ENCODE measurements at places on chromosomes 7 and 10.

DNA sequence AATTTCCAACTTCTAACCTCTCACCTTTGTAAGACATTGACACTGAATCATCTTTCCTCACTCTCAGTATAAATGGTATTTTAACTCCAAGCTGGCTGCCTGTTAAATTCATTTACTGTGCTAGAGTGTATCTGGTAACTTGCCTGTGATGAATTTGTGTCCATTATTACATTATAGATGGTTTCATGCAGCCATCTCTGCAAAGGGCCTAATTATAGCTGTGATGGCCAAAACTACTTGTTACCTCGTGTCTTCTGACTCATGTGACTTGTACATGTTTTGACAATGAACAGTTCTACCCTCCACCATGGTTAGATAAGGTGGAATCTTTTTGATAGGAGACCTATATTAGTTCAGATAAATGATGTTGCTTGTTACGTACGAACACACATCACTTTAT is 392.0 kb downstream of the PAXIP1 start:
- DNase-seq, result no peak

- DNase-seq, result no peak
Measured at GRCh38 chr10:51896849-51897248, 197.5 kb upstream of the CSTF2T start.

GRCh38 chr7:153399554-153399940 is 640.0 kb downstream of the ACTR3B start:
- no peak for DNase-seq

- DNase-seq, result no peak
Measured at GRCh38 chr10:712089-712488, 22.6 kb upstream of the DIP2C start.

GRCh38 chr10:122495406-122496340 is 34.3 kb downstream of the HTRA1 start:
- DNase-seq, result no peak

GRCh38 chr7:55052741-55053427 is 34.1 kb downstream of the EGFR start:
- no peak for DNase-seq

DNA sequence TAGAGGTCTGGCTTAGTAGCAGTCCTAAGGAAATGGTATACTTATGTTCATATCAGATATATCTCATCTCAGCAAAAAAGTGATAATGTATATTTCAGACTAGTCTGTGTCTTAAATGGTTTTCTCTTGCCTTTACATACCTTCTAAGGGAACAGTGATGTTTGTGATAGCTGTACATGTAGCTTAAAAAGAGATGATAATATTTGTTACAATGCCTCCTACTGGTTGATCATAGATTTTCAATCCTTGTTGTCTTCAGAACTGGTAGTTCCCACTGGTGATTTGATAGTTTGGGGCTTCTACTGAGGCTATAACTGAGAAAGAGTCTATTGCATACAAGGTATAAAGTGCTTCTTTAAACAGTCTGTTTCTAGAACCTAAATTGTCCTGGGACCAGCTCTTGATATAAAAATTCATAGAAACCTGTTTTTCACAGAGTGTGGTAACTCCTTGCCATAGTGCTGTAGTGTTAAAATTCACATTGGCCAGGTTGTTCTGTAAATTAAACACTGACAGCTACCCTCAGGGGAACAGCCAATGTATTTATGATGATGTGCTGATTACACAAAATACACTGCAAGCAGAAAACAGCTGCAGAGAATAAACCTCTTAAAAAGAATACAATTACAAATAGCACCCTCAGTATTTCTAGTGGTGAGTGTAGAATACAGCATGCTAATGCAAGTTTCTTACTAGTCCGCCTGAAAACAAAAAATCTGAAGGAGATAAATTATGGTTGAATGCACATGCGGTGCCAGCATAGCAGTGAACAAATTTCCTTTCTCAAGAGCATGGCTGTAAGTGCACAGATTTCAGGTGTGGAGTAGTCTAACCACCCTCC is 90.3 kb downstream of the BTRC start:
- DNase-seq, result no peak

DNA sequence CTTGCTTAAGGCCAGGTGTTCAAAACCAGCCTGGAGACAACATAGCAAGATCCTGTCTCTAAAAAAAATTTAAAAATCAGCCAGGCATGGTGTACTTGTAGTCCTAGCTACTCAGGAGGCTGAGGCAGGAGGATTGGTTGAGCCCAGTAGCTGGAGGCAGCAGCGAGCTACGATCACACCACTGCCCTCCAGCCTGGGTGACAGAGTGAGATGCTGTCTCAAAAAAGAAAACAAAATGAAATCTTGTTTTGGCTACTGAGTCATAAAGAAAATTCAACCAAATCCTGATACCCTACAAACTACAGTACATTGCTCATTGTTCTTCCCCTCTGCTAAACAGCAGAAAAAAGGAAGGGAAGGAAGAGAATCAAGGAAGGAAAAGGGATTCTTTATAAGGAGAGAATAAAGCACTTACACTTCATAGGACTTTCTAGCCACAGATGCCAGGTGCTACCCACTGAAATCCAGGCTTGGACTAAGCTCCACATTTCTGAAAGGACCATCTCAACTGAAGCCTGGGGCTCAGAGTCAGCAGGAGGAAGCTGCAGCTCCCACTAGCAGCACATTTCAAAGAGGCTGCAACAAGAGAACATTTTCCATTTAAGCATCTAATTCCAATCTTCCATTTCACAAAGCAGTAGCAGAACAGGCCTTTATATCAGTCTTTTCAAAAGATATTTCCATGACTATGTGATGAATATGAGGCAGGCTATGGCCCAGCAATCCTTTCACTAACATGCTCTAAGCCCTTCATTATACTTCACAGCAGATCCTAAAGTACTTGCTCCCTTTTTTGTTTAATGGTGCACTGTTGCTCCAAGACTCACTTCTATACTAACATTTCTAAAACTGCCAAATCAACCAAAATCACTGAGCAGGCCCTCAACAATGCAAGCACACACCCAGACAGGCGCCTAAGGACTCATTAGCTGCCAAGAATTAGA is 13.5 kb downstream of the TNPO3 start:
- DNase-seq, result no peak

DNA sequence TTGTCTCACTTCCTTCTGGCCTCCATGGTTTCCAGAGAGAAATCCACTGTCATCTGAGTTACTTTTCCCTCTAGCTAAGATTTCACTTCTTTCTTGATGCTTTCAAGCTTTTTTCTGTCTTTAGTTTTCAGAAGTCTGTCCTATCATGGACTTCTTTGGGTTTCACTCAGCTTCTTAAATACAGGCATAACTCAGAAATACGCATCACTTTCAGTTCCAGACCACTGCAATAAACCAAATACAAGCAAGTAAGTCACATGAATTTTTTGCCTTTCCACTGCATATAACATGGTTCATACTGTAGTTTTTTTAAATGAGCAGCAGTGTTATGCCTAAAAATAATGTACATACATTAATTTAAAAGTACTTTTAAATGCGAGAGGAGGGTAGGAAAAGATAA is 48.7 kb downstream of the STK17A start:
- no peak for DNase-seq

DNA sequence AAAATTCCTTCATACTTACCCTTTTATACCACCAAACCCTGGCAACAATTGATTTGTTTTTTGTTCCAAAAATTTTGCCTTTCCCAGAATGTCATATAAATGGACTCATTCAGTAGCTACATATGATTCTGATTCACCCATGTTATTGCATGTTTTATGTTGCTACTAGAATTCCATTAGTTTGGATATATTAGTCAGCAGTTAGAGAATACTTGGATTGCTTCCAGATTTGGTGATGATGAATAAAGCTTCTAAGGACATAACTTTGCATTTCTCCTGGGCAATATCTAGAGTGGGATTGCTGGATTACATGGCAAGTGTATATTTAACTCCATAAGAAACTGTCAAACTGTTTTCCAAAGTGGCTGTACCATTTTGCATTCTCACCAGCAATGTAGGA is 806.9 kb downstream of the DNAJB9 start:
- no peak for DNase-seq

DNA sequence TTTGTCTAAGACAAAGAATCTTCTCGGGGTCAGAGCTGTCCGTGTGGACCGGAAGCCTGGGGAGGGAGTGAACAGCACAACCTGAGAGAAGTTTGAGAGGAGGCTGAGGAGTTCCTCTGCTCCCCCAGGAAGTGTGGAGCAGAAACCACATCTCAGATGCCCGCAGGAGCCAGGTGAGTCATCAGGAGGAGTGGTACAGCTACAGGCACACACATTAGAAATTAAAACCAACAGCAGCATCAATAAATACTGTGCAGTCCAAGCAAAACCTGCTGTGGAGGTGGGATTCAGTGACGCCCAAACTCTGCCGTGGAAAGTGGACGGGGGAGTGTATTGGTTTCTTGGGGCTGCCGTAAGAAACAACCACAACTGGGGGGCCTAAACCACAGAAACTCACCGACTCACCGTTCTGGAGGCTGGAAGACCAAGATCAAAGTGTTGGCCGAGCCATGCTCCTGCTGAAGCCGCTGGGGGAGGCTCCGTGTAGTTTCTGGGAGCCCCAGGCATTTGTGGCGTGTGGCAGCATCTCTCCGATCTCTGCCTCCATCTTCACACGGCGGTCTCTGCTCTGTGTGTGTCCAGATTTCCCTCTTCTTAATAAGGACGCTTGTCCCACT is 31.2 kb upstream of the GARS1 start:
- DNase-seq, result no peak

GRCh38 chr7:41298409-41298808 is 404.5 kb downstream of the INHBA start:
- no peak for DNase-seq

- DNase-seq, result no peak
Measured at GRCh38 chr10:10213237-10213636, 804.4 kb upstream of the CELF2 start.

GRCh38 chr7:151275813-151276577 is 27.5 kb upstream of the SMARCD3 start:
- DNase-seq, result no peak

All from stimulated activated CD4-positive, alpha-beta T cell treated with anti-CD3 and anti-CD28 coated beads, Interleukin-4, amount 100 ng/mL, for 1 hour (primary cell).